ENCODE measurements at places on chromosomes 2 and 18.

DNA sequence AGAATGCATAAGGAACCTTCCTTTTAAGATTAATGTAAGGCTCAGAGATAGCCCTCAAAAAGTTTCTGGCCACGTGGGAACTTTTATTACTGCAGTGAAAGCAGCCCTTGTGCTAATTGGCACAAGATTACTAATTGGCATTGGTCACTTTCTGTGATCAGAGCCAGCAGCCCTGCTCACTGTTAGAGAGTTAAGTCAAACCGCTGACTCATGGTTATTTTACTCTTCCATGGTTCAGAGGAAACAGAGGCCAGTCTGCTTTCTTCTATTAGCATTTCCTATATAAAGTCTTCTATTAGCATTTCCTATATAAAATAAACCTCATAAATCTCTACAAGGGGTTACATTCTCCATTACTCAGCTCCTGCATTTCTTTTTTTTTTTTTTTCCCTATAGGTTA is 1.5 kb upstream of the SLC35G4 start:
- DNase-seq: no peak

DNA sequence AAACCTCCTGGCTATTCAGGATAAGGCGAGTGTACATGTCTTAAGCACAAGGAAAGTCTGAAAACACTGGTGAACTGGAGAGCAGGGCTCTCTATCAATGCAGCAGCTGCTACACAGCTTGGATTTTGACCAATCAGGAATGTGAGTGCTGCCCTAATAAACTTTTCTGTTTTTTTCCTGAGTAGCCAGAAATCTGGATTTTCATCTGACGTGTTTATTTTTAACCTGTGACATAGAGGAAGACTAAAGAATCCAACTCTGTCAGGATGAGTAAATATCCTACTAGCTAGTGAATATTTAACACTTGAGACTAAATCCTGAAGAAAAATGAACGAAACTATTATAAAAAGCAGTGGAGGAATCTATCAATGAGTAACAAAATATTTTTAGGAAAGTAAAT is 1638.9 kb downstream of the LRP1B start:
- DNase-seq: no peak

DNA sequence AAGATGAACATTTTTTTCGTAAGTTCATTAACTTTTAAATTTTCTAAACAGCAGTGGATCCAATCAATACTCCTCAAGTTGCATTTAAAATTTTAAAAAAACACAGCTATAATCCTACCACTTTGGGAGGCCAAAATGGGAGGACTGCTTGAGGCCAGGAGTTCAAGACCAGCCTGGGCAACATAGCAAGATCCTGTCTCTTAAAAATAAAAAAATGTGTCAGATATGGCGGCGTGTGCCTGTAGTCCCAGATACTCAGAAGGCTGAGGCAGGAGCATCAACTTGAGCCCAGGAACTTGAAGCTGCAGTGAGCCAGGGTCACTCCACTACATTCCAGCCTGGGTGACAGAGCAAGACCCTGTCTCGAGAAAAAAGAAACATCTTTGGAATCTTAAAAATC is 59.8 kb upstream of the RNU4ATAC start:
- DNase-seq: no peak

GRCh38 chr2:175630280-175631244 is 371.5 kb downstream of the LNPK start:
- DNase-seq: no peak

DNA sequence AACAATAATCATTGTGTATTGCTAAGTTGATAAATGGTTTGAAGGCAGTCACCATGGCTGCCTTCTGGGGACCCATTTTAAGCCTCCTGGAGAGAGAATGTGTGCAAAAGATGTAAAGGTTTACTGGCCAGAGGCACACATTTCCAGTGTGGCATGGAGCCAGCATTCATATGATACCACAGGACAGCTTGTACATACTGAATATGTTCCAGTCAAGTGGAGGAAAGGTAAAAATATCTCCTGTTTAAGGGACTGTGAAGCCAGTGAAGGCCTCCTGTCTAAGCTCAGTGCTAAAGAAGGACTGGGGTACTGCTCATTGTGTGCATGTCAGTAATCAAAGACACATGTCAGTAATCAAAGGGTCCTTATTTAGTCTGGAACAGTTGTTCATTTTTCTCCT is 119.2 kb downstream of the BABAM2 start:
- DNase-seq: no peak

- DNase-seq: no peak
Measured at GRCh38 chr2:147683380-147683779, 161.4 kb upstream of the ACVR2A start.

DNA sequence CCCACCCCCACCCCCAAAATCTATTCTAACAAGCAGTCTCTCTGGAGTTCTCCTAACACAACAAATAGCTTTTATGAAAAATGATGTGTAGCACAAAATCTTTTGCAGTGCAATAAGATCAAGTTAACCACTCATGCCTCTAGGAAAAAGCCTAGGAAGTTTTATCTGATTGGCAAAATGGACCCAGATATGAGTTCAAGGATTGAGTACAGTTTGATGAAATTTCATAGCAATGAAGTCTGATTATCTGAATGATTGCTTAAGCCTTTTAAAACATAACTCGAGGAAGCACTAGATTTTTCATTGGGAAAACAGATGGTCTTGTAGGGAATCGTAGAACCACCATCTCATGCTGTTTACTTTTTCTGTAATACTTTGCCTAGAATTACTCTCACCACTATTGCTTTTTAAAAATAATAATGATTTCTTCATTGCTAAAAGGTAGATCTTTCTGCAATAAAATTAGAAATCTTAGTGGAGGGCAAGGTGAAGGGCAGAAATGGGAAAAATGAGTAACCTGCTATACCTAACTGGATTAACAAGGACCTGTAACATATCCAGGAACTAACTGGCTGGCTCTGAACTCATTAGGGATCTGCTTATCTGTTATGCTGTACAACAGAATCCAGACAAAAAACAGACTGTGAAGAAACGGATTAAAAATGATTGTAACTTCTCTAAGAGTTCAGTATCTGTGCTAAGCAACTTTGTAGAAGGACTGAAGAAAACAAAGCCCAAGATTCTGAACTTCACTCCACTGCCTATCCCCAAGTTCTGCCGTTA is 73.7 kb upstream of the ETAA1 start:
- no peak for DNase-seq

DNA sequence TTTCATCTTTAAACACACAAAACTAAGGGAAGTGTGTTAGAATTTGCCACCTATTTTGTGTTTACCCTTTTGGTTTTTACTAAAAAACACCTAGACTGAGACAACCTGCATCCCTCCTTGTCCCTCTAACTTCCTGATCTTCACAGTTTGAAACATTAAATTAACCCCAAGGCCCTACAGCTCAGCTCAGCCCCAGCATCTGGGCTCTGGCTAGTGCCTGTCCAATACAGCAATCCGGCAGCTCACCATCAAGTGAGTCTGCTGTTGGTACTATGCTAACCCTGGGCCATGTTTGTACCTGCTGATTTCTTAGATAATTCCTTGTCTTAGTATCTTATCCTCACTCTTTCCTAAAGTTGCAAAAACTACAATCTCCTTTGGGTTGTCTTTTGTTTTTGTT is 162.4 kb downstream of the DSEL start:
- DNase-seq: no peak

DNA sequence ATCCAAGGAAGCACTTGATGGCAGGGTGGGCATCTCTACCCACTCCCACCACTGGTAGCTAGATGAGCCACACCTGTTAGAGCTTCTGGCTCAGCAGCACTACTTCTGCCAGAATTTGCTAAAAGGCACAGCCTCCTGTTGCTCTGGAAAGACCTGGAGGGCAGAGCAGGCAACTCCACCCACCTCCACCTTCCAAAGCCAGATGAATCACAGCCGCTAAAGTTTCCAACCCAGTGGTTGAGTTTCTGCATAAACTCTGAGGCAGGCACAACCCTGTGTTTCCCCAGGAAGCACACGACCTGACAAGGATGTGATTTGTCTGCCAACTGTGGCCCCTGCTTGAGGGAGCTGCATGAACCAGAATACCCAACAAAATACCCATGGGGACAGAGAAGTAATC is 111.6 kb upstream of the GCFC2 start:
- DNase-seq: no peak

DNA sequence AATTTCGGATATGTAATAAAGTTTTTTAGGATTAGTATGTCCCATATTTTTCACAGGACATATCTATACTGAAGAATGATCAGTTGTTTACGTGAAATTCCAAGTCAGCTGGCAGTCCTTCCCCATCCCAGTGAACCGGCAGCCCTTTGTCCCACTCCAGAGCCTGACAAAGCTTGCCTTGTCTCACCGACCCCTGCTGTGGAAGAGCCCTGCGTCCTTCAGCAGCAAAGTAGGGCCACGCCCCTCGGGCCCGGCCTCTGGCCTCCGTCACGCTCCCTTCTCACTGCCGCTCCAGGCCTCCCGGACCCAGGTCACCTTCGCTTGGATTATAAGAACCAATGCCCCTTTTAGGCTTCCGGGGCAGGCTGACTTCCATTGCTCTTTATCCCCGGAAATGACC is 89.8 kb upstream of the TGIF1 start:
- no peak for DNase-seq

DNA sequence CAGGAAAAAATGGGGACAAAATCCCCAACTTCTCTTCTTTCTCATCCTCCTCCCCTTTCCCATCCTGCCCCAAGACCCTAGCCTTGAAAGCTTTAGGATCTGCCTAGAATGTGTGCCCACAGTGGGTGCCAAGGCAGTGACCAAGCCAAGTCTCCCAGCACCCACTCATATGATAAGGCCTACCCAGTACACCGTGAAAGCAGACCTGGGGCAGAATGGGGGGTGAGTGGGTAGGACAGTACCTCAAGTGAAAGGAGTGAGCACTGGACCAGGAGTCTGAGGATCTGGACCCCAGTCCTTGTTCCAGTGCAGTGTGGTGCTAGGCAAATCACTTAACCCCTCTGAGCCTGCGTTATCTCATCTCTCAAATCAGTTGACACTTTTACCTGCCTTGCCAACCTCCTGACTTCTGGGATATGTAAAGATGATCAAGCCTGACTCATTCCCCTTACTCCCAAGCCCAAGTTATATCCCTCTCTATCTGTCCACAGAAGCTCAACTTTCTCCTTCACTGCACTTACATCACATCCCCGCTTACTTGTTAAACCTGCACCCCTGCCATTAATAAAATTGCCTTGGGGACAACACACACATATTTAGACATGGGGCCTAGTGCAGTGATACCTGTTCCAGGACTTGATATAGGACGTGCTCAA is 109.7 kb downstream of the ATL2 start:
- no peak for DNase-seq

DNA sequence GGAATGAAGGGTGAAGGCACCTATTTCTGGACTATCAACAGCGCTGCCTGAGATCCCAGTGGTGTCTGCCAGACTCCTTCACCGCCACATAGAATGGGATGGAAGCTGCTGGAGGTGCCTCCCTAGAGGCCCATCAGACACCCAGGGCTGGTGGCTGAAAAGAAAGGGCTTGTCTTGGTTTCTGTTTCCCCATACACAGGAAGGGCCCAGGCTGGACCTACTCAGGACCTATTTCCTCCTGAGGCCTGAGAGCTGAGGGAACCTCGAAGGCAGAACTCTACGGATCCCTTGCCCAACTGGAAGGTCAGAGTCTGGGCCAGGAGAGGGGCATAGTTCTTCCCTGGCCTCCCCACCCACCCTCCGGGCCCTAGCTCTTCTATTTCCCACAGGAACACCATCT is 2.9 kb upstream of the CLEC4F start:
- no peak for DNase-seq

DNA sequence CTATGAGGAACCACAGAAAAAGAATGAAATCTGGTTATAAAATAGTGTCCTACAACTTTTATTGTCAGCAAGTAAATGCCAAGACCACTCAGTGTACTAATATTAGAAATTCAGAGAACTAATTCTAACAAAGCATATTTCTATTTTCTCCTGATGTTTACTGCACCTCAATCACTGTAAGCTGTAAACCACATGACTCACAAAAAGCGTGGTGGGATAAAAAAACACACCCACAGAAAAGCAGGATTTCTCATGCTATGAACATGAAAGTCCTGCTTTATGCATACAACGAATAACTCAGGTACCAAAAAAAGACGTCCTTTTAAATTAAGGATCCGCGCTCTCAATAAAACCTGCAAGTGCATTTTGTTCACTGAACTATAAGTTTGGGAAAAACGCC is 797 bp downstream of the TXNL4A start:
- no peak for DNase-seq

DNA sequence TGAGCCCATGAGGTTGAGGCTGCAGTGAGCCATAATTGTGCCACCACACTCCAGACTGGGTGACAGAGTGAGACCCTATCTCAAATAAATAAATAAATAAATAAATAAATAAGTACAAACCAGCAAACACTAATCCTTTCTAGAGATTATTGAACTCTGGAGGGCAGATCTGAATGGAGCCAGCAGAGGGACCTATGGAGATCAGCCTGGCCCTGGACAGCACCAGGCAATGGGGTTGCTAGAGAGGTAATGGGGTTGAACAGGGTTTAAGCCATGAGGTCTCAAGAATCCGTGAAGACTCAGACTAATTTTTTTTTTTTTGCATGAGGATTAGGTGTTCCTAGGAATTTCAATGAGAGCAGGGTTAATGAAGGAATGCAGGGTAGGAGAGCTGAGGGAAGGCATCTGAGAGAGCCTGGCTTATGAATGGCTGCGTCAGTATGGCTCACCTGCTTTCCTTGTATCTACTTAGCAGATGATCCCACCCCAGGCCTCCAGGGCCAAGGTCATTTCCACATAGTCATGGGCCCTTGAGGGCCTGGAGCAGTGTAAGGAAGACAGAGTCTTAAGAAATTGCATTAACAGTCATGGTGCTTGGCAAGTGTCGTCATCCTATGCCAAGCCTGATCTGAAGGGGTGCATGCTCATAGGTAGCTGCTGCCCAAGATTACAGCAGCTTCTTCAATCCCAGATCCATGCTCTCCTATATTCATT is 34.6 kb upstream of the IL37 start:
- DNase-seq: no peak

DNA sequence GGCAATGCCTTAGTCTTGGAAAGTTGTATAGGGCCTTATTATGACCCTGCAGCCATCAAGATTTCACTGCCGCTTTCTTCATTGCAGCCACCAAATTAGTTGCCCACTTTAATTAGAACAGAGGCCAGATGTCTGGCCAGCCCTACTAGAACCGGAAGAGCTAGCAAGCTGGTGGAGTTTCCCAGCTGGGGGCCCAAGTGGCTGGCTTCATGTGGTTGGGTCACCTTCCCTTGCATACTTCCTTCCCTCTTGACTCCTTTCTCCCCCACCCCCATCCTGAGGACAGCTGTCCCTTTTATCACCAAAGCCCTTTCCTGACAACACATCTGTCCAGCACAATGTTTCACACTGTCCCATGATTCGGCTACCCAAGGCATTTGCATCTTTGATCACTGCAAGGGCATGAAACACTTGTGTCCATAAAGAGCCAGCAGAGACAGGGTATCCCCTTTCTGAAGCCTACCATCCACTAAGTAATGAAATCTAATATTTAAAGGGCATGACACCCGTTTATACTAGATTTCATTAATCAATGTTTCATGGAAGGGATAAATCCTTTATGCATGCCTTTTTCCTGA is 187.2 kb downstream of the BCL11A start:
- DNase-seq: no peak

- no peak for DNase-seq
Measured at GRCh38 chr2:179106342-179106675, 56.4 kb upstream of the CCDC141 start.

- no peak for DNase-seq
Measured at GRCh38 chr2:26801328-26801727, 15.5 kb downstream of the CENPA start.

Measured in AG09319 (cell line).